ENCODE measurements at places on chromosomes 12 and 14. TPM values are rescaled to one million over a fixed set of nuclear protein-coding genes. Genes with fewer than 3 reads are reported as not detected.

Gene SERPINA6
- total RNA-seq, result not detected

Gene PLEKHA5
- 3.2 TPM for total RNA-seq

Gene BATF
- total RNA-seq, result 152 TPM

DNA sequence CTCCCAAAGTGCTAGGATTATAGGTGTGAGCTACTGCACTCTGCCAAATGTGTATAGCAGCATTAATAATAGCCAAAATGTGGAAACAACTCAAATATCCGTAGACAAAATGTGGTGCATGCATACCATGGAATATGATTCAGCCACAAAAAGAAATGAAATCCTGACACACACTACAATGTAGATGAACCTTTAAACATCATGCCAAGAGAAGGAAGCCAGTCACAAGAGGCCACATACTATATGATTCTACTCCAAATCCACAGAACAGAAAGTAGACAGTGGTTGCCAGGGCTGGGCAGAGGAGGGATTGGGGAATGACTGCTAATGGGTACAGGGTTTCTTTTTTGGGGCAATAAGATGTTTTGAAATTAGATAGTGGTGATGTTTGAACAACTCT, 7.7 kb upstream of the TMED2 start:
- H3K4me1 ChIP-seq, result no peaks in the 10 kb centered on the region
- no peaks in the 10 kb centered on the region for H3K36me3 ChIP-seq
- H3K4me3 ChIP-seq, result no peak overlapping the region
- DNase-seq, result no peak
- H3K27me3 ChIP-seq, result peaks cover 8% of the 10 kb centered on the region

DNA sequence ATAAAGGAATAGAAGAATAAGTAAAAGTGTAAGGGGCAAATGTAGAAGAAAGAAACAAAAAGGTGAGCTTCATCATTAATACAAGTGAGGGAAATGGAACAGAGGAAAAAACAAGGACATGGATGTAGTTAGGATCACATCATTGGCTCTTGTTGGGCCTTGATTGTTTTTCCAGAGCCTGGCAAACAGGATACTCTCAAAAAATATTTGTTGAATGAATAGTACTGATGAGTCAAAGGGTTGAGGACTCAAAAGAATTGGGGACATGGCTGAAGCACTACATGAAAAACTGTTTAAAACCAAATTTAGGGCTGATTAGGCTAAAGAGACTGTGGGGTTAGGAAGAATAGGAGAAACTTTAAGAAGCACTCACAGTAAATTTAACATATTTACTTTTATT, 11.4 kb upstream of the SRP54 start:
- H3K4me3 ChIP-seq, result no peak overlapping the region
- peaks cover 19% of the 10 kb centered on the region for H3K36me3 ChIP-seq
- H3K27me3 ChIP-seq, result no peaks in the 10 kb centered on the region
- H3K4me1 ChIP-seq, result peaks cover 17% of the 10 kb centered on the region

DNA sequence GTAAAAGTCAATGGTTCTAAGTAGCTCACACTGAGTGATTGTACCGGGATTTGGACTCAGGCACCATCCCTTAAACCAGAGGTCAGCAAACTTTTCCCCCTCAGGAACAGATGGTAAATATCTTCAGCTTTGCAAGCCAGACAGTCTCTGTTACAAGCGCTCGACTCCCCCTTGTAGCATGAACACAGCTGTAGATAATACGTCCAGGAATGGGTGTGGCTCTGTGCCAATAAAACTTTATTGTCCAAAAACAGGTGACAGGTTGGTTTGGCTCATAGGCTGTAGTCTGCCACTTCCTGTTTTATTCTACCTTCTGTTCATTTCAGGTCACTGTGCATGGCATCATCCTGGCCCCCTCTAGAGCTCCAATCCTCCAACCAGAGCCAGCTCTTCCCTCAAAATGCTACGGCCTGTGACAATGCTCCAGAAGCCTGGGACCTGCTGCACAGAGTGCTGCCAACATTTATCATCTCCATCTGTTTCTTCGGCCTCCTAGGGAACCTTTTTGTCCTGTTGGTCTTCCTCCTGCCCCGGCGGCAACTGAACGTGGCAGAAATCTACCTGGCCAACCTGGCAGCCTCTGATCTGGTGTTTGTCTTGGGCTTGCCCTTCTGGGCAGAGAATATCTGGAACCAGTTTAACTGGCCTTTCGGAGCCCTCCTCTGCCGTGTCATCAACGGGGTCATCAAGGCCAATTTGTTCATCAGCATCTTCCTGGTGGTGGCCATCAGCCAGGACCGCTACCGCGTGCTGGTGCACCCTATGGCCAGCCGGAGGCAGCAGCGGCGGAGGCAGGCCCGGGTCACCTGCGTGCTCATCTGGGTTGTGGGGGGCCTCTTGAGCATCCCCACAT, 7.6 kb downstream of the BDKRB1 start:
- H3K27ac ChIP-seq, result no peak overlapping the region
- no peaks in the 10 kb centered on the region for H3K4me1 ChIP-seq
- H3K36me3 ChIP-seq, result no peaks in the 10 kb centered on the region

DNA sequence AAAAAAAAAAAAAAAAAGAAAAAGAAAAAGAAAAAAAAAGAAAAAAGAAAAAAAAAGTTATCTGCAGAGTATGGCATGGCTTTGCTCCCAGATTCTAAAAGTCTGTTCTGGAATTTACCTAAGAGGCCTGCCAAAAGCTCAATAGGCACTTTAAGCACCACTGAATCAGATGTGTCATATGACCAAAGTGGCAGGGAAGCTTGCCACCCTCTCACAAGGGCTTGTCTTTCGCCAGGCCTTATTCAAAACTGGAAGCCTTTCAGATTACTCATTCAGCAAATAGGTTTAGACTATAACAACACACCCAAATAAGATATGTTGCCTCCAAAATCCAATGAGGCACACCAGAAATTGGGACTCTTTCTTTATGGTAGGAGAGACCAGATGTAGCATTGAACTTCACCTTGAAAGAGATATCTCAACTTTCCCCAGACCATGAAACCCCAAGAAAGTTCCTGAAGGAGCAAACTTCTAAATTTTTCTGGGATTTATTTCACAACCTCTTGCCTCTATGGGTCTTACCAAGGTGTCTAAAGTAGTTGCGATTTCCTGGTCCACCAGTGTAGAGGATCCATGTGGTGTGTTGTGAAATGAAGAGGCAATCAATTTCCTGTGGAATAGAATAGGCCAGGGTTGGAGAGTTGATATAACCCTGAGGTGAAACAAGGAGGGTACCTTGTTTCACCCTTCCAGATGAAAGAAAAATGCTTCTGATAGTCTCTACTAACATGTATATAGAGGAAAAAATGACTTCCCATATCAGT, 218.8 kb downstream of the DAD1 start:
- H3K27me3 ChIP-seq, result no peaks in the 10 kb centered on the region
- DNase-seq, result no peak
- H3K36me3 ChIP-seq, result no peaks in the 10 kb centered on the region
- H3K4me3 ChIP-seq, result no peak overlapping the region
- no peak overlapping the region for H3K27ac ChIP-seq

- peak overlapping the region; percentile 99 for H3K27ac ChIP-seq
- peaks cover 57% of the 10 kb centered on the region for H3K36me3 ChIP-seq
- peak overlapping the region; percentile 100 for H3K4me3 ChIP-seq
- H3K27me3 ChIP-seq, result no peaks in the 10 kb centered on the region
- DNase-seq, result no peak
Observed at GRCh38 chr12:110451263-110451662, 1.1 kb upstream of the ARPC3 start.

- H3K36me3 ChIP-seq, result no peaks in the 10 kb centered on the region
- no peak overlapping the region for H3K27ac ChIP-seq
- DNase-seq, result no peak
- H3K27me3 ChIP-seq, result no peaks in the 10 kb centered on the region
- H3K4me3 ChIP-seq, result no peak overlapping the region
Observed at GRCh38 chr14:48771717-48772116, 814.5 kb downstream of the RPS29 start.

- H3K4me3 ChIP-seq, result no peak overlapping the region
- no peak for DNase-seq
- H3K4me1 ChIP-seq, result no peaks in the 10 kb centered on the region
- H3K27ac ChIP-seq, result no peak overlapping the region
- H3K36me3 ChIP-seq, result no peaks in the 10 kb centered on the region
- no peaks in the 10 kb centered on the region for H3K27me3 ChIP-seq
Observed at GRCh38 chr12:95633732-95634465, 82.6 kb upstream of the USP44 start.

DNA sequence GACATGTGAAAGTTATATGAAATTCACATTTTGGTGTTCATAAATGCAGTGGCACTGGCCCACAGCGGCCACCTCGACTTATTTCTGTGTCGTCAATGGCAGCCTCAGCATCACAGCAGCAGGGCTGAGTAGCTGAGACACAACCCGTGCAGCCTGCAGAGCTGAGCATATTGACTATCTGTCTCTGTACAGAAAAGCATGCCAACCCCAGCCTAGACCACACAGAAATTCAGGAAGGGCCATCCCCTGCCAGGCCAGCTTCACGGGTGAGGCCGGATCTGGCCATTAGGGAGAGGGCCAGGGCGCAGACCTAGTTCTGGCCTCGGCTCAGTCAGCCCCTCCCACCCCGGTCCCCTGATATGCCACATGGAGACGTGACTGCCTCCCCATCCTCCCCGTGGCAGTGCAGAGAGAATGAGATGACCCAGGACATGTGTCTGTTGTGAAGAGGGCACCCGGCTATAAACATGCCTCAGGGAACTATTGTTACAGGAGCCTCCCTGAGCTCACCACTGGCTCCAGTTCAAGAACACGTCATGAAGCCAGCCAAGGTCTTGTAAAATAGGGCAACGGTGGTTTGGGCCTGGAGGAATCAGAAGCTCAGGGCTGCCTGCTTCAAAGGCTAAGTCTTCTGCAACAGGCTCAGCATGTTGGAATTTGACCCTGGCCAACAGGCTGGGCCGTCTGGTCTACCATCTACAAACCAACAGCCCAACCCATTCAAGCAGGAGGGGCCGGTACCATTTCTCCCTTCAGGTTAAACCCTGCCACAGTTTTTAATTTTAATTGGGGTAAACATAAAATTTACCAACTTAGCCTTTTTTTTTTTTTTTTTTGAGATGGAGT, 25.5 kb downstream of the SCARB1 start:
- no peaks in the 10 kb centered on the region for H3K36me3 ChIP-seq
- H3K27me3 ChIP-seq, result no peaks in the 10 kb centered on the region
- no peak overlapping the region for H3K27ac ChIP-seq
- no peak for DNase-seq
- peaks cover 3% of the 10 kb centered on the region for H3K4me1 ChIP-seq

DNA sequence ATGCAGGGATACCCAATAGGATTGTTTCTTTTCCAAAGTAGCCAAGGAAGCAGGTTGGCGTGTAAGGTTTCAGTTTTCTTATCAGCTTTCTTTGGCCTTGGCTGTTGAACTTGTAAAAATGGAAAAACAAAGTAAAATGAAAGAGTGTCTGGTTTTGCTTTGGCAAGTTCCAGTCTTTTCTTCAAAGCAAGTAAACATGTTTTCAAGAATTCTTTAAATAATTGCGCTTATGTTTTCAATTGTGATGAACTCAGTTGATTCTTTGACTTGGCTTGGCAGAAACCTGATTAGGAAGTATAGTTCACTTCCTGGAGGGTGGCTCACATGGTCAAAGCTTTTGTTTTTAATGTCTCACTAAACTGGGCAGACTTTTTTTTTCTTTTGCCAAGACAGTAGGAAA, 112.2 kb upstream of the USP44 start:
- no peak overlapping the region for H3K27ac ChIP-seq
- no peaks in the 10 kb centered on the region for H3K4me1 ChIP-seq
- no peaks in the 10 kb centered on the region for H3K36me3 ChIP-seq
- no peak for DNase-seq

DNA sequence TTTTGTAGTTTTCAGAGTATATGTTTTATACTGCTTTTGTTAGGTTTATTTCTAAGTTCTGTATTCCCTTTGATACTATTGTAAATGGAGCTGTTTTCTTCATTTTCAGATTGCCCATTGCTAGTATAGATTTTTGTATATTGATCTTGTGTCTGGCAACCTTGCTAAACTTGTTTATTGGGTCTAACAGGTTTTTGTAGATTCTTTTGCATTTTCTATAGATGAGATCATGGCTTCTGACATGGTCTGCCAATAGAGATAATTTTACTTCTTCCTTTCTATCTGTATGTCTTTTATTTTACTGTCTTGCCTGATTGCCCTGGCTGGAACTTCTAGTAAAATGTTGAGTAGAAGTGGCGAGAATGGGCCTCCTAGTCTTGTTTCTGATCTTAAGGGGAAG, 40.3 kb downstream of the ANKRD9 start:
- no peak overlapping the region for H3K27ac ChIP-seq
- peaks cover 14% of the 10 kb centered on the region for H3K36me3 ChIP-seq
- H3K4me1 ChIP-seq, result peaks cover 7% of the 10 kb centered on the region
- no peak for DNase-seq
- H3K4me3 ChIP-seq, result no peak overlapping the region

DNA sequence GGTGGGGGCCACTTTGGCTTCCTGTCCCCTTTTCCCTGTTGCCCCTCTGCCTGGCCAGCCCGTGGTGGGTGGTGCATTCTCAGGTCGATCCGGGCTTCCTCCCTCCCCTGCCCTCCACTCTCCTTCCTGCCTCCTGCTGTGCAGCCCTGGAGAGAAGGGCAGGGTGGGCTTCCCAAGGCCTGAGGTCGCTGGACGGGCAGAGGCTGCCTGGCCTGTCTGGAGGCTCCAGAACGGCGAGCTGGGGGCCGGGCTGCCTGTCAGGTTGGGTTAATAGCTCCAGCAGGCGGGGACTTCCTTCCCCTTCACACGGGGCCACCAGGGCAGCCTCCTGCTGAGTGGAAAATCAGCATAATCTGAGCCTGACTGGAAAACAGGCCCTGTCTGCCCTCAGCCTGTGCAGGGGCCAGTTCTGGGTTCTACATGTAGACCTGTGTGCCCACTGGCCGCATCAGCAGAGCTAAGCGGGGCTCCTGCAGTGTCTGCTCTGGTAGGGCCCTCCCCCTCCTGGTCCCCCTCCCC, 11.3 kb downstream of the KIF26A start:
- H3K36me3 ChIP-seq, result no peaks in the 10 kb centered on the region
- no peak overlapping the region for H3K27ac ChIP-seq
- no peaks in the 10 kb centered on the region for H3K27me3 ChIP-seq
- no peak overlapping the region for H3K4me3 ChIP-seq

DNA sequence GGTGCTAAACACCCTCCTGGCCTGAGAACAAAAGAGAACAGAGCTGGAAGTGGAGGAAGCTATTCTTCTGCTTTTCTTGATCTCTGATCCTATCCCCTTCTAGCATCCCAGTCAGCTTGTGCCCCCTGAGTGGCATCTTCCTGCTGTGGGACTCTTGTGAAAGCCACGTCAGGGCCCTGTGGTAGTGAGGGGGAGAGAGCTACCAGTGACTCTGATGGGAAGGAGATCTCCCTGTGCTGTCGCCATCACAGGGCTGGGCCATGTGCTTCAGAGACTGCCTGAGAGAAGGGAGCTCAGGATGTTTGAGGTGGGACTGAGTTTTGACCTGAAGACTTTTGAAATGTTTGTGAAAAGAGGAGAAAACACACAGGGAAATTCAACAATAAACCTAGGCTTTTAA, 107.6 kb upstream of the FUT8 start:
- DNase-seq, result no peak
- peaks cover 56% of the 10 kb centered on the region for H3K4me1 ChIP-seq
- no peak overlapping the region for H3K4me3 ChIP-seq
- H3K36me3 ChIP-seq, result peaks cover 5% of the 10 kb centered on the region

DNA sequence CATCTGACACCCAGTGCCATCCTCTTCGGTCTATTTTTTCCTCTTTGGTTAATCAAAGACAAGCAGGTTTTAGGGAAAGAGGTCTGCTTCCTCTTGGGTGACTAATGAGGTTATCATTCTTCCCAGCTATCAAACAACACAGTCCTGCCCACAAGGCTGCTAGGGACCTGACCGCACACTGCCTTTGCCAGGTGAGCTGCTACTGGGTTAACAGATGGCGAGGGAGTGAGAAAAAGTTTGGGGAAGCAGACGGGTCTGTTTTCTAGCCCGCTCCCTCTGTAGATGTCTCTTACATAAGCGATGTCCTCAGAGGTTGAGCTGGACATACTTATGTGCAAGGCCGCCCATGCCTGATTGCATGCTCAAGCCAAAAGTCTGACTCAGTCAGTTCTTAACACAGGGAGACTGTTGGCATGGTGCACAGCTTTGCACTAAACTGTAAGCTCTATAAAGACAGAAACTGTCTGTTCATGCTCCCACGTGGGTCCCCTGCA, 94.1 kb downstream of the SLC15A4 start:
- DNase-seq, result no peak
- no peak overlapping the region for H3K4me3 ChIP-seq
